ENCODE measurements at places on chromosomes 4 and X.

- DNase-seq, result no peak
Observed at GRCh38 chrX:41984628-41985027, 61.3 kb upstream of the CASK start.

- DNase-seq, result no peak
Observed at GRCh38 chr4:111499291-111499690, 646.0 kb upstream of the FAM241A start.

DNA sequence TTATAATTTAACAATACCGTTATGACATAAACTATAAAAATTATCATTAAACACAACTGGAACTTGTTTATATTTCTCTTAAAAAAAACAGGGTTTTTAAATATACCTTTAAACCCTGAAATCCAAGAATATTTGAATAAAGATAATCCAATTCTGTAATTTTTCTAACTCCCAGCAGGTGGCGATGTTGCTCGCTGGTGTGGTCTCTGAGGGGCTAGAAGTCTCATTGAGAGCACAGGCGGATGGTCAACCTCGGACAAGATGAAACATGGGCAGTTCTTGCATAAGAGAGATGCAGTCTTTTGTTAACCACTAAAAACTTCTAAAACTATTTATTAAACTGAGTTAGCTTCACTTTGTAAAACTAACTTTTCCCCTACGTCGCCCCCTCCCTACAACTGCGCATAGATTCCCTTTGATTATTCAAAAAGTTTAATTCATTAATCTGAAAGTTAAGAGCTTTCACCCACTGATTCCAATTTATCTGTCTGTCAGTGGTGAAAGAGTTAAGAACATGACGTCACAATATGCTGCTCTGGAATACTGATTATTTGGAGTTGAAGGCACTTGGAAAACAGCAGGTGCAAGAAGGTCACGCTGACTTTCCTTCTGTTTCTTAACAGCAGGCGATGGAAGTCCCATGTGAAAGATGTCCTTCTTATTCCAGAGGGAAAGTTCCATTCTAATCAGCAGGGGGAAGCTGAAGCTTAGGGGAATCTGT, 29.5 kb downstream of the DMP1 start:
- DNase-seq, result peak; percentile 7

- DNase-seq, result no peak
Observed at GRCh38 chr4:78525559-78525958, 26.0 kb upstream of the ANXA3 start.

GRCh38 chr4:1082215-1083182, 30.9 kb downstream of the RNF212 start:
- DNase-seq, result no peak

DNA sequence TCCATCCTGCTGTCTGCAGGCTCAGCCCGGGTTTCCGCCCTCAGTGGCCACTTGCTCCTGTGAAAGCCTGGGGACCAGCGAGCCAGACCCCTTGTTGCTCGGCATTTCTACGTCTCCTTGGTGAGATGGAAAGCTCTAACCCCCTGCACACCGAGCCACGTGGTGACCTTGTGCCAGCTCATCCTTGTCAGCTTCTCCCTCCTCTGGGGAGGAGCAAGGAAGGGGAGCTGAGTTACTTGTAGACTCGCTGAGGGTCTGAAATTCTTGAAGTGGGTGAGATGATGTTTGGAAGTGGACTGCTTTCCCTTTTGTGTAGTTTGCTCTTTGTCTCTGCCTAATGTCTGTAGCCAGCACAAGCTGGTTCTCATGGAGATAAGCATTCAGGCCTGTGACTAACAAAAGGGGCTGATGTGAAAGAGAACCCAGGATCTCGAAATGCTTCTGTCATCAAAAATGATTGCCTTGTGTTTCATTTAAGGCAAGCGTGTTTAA, 29.3 kb downstream of the RGS12 start:
- no peak for DNase-seq

DNA sequence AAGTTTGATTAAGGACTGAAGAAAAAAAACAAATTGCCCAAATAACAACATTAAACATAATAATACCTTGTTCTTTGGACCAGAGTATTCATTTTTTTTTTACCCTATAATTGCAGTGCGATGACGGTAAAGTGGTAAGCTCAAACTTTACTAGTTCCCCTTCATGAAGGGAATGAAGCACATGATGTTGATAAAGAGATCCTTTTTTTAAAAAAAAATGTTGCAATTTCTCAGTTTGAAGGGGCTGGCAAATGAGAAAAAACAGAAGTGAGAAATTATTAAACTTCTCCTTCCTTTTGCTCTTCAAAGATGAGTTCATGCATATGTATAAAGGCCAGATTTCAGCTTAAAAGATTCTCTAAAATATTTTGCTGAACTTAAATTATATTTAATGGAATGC, 231.7 kb downstream of the C4orf33 start:
- DNase-seq, result no peak

DNA sequence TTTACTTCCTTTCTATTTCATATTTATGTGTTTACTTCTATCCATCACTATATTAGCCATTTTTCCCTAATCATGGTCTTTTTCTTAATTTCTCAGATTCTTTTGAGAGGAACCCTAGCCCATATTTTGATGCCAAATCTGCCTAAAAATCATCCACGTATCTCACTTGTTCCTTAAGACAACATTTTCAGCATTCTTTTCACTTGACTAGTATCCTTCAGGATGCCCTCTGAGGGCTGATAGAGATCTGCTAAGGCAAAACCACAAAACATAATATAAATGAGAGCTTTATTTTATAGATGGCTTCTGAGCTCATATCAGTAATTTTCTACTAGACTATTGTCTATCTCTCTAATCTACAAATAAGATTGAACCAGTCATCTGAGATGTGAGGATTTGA, 341.9 kb downstream of the GPM6A start:
- no peak for DNase-seq

GRCh38 chrX:7372825-7373525, 225.0 kb upstream of the PUDP start:
- DNase-seq, result no peak

- DNase-seq, result no peak
Observed at GRCh38 chrX:134692990-134693389, 34.7 kb upstream of the PLAC1 start.

GRCh38 chr4:62544428-62544827, 1344.3 kb downstream of the ADGRL3 start:
- no peak for DNase-seq
